ENCODE measurements at places on chromosomes 2 and 18.

- DNase-seq = no peak
Measured at GRCh38 chr18:34802959-34803358, 92.9 kb downstream of the DTNA start.

GRCh38 chr2:112866128-112866835 lies 29.7 kb upstream of the IL1B start:
- no peak for DNase-seq

DNA sequence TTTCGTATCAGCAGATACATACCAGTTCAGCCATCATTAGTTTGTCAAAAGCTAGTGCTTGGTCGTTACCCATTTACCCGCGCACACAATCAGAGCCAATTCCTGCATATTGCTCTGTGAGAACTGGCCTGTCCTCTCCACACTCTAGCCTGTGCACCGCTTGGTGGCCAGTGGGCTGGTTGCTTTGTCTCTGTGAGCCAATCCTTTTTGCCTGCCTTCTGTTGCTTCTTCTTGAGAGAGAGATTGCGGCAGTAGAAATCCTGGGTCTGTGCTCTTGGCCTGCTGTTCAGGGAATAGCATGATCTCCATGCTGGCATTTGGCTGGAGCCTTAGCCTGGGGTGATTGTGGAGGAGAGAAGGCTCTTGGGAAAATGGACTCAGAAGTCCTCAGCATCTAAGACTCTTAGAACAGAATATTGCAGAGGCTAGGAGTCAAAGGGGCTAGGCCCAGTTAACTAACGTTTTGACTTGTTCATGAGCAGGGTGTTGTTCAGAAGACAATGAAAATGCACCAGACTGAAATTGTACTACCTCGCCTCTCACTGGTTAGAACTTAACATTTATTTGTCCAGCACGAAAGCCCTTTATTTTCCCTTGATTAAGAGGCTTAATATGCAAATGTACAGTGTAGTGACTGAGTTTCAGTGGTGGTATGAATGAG lies 37.1 kb downstream of the MAP4K4 start:
- DNase-seq = no peak

GRCh38 chr2:230888824-230889400 lies 24.2 kb downstream of the ITM2C start:
- no peak for DNase-seq

GRCh38 chr2:2683606-2684224 lies 352.6 kb upstream of the MYT1L start:
- no peak for DNase-seq

DNA sequence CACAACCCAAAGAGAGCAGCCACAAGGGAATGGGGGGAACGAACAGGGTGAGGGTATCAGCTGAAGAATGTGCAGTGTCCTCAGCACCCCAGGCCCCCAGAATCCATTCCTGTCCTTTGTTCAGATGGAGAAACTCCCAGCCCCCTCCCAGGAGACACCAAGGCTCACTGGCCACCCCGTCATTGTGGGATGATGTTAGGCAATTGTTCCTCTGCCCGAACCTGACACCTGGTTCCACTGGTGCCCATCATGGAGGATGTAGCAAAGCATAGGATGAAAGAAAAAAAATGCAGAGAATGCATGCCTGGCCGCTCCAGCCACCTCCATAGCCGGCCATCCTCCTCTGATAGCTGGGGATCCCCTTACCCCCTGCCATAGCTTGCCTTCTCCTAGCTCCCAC lies 197.3 kb upstream of the TWIST2 start:
- DNase-seq = no peak

DNA sequence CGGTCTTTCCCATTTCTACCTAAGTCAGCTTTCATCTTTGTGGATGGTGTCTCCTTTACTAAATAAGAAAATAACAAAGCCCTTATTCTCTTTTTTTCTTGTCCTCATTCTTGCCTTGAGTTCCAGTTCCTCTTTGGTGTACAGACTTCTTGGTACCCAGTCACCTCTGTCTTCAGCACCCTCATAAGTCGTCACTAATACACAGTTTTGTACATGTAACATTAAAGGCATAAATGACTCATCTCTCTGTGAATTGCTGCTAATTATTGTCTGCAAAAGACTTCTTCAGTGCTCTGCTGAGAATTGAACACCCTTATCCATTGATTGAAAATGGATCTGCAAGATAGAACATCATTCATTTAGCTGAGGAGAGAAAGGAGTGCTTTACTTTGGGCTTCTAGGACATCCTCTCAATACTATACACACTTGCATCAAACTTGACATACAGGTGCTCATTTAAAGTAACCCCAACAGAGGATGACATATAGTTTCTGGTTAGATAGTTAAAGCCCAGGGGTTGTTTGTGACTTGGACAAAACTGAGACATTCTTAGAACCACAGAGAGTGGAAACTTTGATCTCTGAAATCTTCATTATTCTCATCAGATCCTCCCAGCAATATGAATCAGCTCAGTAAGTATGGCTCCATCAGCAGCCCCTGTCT lies 97.0 kb downstream of the XRCC5 start:
- DNase-seq = no peak

DNA sequence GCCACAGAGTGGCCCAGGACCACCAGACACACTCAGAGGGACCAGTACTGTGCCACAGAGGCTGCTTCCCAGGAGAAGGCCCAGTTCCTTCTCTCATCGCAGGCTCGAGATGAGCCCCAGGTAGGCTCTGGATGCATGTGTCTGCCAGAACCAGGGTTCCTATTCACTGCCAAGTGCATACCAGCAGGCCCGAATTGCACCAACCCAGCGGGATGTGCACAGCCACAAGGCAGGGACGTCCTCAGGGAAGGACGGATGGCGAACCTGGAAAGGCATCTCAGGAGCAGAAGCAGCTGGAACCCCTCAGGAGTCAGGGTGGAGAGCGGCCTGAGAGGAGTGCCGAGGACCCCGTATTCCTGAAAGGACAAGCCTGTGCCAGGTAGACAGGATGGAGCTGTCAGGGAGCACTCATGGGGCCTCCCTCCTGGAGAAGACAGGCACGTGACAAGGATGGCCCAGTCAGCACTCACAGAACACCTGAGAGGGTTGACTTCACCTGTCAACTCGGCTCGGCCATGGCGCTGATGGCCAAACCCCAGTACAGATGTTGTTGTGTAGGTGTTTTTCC lies 73.7 kb downstream of the PTGR3 start:
- DNase-seq = peak; percentile 7
